Stimulated activated CD4-positive, alpha-beta T cell treated with anti-CD3 and anti-CD28 coated beads, Interleukin-1b, Interleukin-23, amount 100 ng/mL, for 1 hour (primary cell): ENCODE measurements at places on chromosomes 4 and X.

DNA sequence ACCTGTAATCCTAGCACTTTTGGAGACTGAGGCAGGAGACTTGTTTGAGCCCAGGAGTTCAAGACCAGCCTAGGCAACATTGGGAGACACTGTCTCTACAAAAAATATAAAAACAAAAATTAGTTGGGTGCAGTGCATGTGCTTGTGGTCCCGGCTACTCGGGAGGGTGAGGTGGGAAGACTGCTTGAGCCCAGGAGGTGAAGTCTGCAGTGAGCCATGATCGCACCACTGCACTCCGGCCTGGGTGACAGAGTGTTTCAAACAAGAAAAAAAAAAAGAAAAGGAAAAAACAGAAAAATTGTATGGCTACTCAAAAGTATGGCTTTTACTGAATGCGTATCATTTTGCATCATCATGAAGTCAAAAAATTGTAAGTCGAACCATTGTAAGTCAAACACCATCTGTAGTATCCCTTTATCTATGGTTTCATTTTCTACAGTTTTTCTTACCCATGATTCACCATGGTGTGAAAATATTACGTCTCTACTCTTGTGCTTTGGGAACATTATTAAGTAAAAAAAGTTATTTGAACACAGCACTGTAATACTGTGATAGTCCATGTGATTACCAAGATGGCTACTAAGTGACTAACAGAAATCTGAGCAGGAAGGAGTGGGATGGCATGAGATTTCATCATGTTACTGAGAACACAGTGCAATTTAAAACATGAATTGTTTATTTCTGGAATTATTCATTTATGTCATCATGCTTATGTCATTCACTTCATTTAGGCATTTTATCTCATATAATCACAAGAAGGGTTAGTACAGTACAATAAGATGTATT, 26.5 kb upstream of the MANBA start:
- no peak for DNase-seq

- no peak for DNase-seq
These were observed 17.9 kb upstream of the LAP3 start for GRCh38 chr4:17558941-17559708.

DNA sequence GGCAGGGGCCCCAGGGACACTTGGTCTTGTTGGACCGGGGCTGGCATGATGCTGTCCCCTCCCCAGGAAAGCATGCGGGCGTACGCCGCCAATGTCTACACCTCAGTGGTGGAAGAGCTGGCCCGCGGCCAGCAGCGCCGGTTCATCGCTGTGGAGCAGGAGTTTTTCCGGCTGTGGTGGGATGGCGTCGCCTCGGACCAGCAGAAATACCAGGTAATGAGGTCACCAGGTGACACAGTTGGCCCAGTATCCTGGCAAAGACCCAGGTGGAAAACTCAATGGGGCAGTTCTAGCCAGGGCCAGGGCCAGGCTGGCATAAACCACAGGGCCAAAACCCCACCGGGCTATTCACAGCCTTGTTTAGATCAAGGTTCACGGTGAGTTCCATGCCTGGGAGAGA, 1.5 kb downstream of the MAN2B2 start:
- DNase-seq, result no peak

DNA sequence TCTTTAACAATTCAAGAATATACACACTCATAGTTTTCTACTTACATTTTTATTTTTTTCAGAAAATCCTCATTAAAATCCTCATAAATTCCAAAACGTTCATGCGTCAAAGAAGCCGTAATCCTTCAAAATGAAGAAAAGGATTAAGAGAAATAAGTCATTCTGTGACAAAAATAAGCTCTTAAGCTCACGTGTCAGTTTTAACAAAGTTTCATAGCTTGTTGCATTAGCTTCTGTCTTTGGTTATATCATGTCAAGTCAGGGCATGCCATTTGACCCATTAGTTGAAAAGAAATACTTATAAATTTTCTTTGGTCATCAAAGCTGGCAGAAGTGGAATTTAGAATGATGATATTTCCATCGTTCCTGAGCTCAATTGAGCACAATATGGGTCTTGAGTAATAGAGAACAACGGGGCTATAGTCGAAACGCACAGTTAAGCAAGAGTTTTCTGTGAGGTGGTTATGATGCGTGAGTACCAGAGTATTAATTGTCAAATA, 185.2 kb upstream of the CTSO start:
- DNase-seq, result no peak

- DNase-seq, result no peak
These were observed 61.2 kb downstream of the TRMT44 start for GRCh38 chr4:8501781-8502180.

GRCh38 chrX:97633798-97634197, 750.1 kb downstream of the RPA4 start:
- no peak for DNase-seq

DNA sequence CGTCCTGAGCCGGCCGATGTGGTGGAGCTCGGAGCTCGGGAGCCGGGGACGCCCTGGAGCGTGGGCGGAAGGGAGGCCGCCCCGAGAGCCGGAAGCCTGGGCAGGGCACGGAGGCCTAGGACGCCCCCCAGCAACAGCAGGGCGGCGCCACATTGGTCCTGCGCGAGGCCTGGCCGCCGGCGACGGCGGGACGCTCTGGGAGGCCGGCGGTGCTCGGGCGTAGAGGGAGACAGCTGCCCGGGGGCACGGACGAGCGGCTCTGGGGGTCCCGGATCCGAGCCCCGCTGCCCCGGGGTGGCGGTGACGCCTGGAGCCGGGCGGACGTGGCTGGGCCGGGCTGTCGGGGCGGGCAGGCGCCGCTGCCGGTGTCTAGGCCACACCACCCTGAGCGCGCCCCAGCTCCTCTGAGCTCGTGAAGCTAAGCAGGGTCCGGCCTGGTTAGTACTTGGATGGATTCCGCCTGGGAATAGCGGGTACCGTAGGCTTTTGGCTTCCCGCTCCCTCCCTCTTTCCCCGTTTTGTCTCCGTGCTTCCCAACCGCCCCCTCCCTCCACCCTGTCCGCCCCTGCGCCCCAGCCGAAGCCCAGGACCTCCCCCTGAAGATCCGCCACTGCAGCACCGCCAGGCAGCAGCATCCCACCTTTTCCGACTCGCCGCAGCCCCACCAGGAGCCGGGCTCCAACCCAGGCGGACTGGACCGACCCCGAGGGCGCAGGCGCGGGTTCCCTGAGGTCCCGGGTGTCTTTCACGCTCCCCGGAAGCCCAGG, 12.1 kb downstream of the FRG2 start:
- DNase-seq, result no peak

GRCh38 chr4:97367878-97368277, 775.4 kb downstream of the STPG2 start:
- DNase-seq, result no peak

- no peak for DNase-seq
These were observed 1.4 kb downstream of the JADE3 start for GRCh38 chrX:46913667-46914066.

GRCh38 chr4:118774321-118774720, 61.6 kb downstream of the SEC24D start:
- DNase-seq, result no peak
